ENCODE measurements at places on chromosomes 4 and X.

DNA sequence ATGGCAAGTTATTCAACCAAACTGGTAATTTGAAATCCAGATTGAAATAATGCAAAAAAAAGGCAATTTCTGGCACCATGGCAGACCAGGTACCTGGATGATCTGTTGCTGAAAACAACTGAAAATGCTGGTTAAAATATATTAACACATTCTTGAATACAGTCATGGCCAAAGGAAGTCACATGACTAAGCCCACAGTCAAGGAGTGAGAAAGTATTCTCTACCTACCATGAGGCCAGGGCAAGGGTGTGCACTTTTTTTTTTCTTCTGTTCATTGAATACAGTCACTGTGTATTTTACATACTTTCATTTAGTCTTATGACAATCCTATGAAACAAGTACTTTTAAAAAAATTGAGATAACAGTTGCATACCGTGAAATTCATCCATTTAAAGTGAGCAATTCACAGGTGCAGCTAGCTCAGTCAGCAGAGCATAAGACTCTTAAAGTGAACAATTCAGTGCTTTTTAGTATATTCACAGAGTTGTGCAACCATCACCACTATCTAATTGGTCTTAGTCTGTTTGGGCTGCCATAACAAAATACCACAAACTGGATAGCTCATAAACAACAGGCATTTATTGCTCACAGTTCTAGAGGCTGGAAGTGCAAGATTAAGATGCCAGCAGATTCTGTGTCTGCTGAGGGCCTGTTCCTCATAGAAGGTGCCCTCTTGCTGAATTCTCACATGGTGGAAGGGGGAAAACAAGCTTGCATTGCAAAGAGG, 4.8 kb upstream of the MPP1 start:
- no peak for DNase-seq

GRCh38 chr4:55396308-55397125, 760 bp downstream of the TMEM165 start:
- DNase-seq = no peak

- DNase-seq = no peak
Observed at GRCh38 chr4:111269439-111269838, 646.6 kb upstream of the PITX2 start.

- DNase-seq = no peak
Observed at GRCh38 chr4:109065006-109065405, 237.5 kb downstream of the COL25A1 start.

DNA sequence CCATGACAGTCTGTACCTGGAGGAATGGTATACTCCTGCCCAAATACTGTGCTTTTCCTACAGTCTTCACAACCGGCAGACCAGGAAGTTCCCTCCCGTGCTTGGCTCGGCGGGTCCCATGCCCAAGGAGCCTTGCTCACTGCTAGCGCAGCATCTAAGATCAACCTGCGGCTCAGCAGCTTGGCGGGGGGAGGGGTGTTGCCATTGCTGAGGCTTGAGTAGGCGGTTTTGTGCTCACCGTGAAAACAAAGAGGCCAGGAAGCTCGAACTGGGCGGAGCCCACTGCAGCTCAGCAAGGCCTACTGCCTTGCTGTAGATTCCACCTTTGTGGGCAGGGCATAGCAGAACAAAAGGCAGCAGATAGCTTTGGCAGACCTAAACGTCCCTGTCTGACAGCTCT, 152.7 kb downstream of the TEX11 start:
- peak; percentile 3 for DNase-seq

Measured in stimulated activated CD8-positive, alpha-beta memory T cell treated with anti-CD3 and anti-CD28 coated beads, Interleukin-15, amount 100 ng/mL, for 4 hours (primary cell).